ENCODE measurements at places on chromosomes 6 and 20.

DNA sequence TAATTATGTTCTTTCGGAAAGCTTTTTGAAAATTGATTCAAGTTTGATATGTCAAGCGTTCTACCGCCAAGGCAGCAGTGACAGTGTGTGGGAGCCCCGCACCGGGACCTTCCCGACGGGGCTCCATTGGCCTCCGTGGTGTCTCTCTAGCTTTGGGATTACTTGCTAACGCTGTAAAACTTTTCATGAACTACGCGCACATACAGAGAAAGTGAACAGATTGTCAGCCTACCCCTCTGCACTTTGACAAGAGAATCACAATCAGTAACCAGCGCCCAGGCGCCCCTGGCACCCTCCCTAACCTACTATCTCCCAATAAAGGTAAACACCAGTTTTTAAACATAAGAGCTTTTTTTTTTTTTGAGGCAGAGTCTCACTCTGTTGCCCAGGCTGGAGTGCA is 274.8 kb downstream of the CDH4 start:
- DNase-seq: no peak

GRCh38 chr6:78578430-78578829 is 288.9 kb upstream of the IRAK1BP1 start:
- no peak for DNase-seq

- DNase-seq: no peak
Observed at GRCh38 chr6:157151029-157151428, 172.3 kb downstream of the TMEM242 start.

GRCh38 chr20:47534405-47534804 is 32.7 kb downstream of the NCOA3 start:
- DNase-seq: no peak

DNA sequence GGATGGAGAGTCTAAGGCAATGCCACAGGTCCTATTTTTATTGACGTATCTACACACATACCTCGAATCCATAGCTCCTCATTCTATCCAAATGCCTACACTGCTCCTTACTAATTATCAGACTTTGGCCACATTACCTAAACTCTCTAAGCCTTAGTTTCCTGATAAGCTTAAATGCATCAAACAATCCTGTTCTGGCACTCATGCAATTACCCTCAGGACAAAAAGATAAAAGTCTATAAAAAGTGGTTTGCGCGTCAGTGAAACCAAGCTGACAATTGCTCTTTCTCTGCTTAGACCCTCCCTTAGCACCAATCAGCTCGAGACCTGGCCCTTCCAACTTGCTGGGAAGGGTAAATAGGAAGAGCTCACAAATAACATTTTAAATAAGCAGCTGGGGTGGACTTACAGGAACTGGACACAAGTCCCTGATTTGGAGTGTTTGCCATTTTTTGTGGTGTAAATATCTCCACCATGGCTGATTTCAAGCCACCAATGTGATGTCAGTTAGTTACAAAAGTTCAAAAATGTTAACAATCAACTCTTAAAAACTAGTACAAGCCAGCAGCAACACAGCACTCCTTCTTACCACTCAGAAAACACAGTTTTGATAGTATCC is 7.2 kb upstream of the PLEKHG1 start:
- DNase-seq: no peak
